Right cardiac atrium (tissue), 5 donors: ENCODE measurements at places on chromosomes 4 and X. TPM values are rescaled to one million over a fixed set of nuclear protein-coding genes. Genes with fewer than 3 reads are reported as not detected.

- DNase-seq = no peak
Measured at GRCh38 chr4:177673985-177674489, 231.8 kb upstream of the AGA start.

- DNase-seq = no peak
Measured at GRCh38 chr4:74516303-74516702, 71.4 kb downstream of the AREG start.

- DNase-seq = no peak
Measured at GRCh38 chrX:2385224-2385623, 115.6 kb downstream of the DHRSX start.

DNA sequence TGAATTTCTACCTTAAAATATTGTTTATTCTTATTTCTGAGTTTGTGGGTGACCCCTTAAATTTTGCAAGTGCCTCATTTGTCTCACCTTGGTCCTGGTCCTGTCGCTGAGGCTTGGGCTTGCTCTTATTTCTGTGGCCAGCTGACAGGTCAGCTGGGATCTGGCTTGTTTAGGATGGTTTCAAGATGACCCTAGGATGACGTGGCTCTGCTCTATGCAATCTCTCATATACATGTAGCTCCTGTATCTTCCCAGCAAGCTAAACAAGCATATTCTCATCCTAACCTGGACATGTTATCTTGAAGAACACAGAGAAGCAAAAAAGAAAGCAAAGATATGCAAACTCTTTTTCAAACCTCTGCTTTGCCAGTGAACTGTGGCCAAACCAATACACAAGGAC lies 158.4 kb downstream of the BANK1 start:
- no peak for DNase-seq

DNA sequence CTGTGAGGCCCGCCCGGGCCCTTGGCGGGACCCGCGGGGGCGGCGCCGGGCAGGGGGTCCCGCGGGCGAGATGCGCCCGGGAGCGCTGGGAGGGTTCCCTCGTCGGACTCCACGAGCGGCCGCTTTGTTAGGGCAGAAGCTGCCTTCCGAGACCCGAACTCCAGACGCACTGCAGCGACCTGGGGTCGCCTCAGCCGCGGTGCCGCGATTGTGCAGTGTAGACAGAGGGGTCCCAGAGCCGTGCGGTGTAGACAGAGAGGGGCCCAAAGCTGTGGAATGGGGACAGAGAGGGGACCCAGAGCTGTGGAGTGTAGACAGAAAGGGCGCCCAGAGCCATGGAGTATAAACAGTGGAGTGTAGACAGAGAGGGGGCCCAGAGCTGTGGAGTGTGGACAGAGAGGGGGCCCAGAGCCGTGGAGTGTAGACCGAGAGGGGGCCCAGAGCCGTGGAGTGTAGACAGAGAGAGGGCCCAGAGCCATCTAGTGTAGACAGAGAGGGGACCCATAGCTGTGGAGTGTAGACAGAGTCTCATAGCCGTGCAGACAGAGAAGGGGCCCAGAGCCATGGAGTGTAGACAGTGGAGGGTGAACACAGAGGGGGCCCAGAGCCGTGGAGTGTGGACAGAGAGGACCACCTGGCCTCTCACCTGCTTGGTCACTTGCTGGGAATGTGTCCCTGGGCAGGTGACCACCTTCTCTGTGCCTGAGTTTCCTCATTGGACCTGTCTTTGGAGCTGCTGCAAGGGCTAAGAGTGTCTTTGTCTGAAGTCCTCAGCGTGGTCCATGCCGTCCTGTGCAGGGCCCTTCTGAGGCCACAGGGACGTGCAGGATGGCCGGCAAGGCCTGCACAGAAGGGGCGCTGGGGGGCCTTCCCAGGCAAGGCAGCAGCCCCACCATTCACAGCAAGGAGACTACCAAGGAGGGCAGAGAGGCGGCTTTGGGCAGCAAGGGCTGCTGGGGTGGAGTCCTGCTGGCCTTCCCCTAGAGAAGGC lies 875 bp downstream of the RGS12 start:
- no peak for DNase-seq

GRCh38 chrX:103879339-103879738 lies 47.3 kb upstream of the RAB9B start:
- no peak for DNase-seq

GRCh38 chr4:96205143-96205936 lies 365.4 kb downstream of the PDHA2 start:
- DNase-seq = no peak

DNA sequence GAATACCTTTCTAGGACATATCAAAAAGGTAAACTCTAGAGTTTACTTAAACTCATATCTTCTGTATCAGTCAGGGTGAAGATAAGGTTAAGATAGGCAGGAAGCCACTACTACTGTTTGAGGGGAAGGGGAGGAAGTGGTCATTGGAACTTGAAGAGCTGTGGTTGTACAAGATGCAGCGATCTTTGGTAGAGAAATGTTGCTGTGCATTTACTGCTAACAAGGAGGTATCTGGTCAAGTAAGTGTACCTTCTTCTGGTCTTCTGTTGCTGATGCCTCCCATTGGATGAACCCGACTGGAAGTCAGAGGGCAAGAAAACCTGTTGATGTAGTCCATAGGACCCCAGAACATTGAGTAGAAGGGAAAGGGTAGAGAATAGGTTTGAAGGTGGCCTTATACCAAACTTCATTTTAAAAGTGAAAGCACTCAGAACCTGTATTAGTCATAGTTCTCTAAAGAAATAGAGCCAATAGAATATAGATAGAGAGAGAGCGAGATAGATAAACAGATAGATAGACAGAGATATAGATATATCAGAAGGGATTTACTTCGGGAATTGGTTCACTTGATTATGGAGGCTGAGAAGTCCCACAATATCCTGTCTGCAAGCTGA lies 47.9 kb upstream of the TSPAN5 start:
- no peak for DNase-seq

- DNase-seq = no peak
Measured at GRCh38 chrX:97401586-97402136, 518.0 kb downstream of the RPA4 start.

DNA sequence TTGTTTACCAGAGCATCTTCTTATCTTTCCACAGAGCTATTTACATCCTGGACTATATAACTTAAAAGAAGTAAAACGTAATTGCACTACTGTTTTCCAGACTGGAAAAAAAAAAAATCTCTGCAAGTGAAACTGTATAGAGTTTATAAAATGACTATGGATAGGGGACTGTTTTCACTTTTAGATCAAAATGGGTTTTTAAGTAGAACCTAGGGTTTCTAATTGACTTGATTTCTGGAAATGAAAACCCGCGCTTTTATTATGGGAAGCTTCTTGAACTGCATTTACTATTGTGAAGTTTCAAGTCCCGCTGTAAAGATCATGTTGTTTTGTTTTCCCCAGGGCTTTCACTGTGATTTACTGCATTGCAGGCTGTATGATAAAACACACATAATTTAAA lies 162.7 kb downstream of the STIM2 start:
- DNase-seq = no peak

DNA sequence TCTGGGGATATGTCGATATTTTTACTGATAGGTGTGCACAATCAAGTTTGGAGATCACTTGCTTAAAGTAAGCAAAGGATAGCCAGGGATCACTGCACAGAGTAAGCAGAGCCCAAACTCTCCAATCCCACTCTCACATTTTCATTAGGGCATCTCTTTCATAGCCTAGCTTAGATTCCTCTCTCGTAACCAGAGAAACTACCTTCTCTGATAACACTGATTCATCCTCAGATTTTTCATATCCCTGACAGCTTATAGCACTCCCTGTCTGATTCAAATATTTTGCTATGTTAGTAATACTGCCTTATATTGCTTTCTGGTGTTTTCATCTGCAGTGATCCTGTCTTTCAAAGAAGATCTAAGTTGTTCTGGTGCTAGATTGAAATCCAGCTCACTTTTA lies 123.7 kb downstream of the CBLL2 start:
- DNase-seq = no peak

DNA sequence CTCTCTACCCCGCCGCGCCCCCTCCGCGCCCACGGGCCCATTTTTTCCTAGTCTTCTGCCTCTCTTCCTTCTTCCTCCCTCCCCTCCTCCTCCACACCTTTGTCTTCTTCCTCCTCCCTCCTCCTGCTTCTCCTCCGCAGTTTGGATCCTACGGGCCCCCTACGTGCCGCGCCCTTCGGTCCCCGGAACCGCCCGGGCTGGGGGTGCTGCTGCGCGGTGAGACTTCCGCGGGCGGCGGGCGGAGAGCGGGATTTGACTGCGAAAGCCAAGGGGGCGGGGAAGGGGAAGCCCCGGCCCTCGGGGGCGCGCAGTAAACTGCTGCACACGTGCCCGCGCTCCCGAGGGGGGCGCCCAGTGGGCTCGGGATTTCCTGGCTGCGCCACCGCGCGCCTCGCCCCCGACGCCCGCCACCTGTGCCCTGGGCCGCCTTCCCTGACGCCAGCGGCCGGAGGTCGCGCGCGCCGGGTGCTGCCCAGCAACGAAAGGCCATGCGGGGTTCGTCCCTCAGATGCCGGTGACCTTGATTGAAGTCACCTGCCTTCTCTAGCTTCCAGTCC lies 3.3 kb upstream of the NKX3-2 start:
- no peak for DNase-seq

- no peak for DNase-seq
Measured at GRCh38 chr4:169220447-169220846, 50.3 kb downstream of the SH3RF1 start.

DDX53 gene
- not detected for total RNA-seq

DNA sequence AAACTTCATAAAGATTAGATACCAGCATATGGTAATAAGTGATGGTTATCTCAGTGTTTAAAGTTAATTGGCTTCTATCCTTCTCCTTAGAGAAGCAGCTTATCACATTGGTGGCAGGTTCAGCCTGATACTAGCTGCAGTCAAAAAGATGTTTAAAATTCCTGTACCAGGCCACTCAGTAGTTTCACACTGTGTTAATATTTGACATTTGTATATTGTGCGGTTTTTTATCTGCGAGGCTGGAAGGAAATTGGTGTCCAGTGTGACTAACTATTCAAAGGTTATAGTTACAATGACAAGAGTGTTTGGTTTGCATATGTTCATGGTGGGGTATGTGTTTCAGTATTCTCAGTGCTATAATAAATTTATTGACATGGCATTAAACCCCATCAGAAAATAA lies 27.5 kb upstream of the TBC1D8B start:
- DNase-seq = no peak

GRCh38 chrX:118459494-118459893 lies 36.1 kb upstream of the DOCK11 start:
- no peak for DNase-seq

- DNase-seq = no peak
Measured at GRCh38 chrX:67351411-67351810, 192.4 kb upstream of the AR start.

TCEAL3 gene
- total RNA-seq = 42.7 TPM

- peak; percentile 58 for DNase-seq
Measured at GRCh38 chr4:80197601-80198440, 518 bp downstream of the PRDM8 start.

DNA sequence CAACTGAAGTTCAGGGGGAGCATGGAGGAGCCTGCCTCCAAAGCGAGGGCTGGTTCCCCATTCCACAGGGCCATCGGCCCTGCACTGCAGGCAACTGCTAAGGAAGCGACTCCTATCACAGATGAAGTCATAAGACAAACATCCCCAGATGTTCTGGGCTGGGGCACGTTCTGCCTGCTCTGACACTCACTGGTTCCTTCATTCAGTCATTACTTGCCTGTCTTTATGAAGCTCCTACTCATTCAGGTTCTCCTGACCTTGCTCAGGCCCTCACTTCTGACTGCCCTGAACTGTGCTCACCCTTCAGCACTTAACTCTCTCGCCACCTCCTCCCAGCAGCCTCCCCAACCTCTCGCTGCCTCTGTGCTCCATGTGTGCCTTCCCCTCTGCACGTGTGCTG lies 2.5 kb upstream of the SLC2A9 start:
- no peak for DNase-seq

S100G gene
- not detected for total RNA-seq

DNA sequence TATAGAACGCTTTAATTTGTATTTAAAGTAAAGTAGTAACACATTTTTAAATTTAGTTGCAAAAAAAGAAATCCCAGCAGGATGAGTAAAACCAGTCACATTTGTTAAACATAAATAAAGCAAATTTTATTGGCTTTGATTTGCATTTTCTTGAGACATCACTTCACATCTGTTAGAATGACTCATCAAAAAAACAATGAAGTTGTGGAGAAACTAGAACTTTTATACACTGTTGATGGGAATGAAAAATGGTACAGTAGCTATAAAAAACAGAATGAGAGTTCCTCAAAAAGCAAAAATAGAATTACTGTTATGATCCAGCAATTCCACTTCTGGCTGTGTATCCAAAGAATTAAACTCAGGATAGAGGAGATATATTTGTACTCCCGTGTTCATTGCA lies 454.0 kb upstream of the KLHL4 start:
- DNase-seq = no peak

GRCh38 chrX:121307449-121307848 lies 260.0 kb downstream of the GLUD2 start:
- DNase-seq = no peak

DNA sequence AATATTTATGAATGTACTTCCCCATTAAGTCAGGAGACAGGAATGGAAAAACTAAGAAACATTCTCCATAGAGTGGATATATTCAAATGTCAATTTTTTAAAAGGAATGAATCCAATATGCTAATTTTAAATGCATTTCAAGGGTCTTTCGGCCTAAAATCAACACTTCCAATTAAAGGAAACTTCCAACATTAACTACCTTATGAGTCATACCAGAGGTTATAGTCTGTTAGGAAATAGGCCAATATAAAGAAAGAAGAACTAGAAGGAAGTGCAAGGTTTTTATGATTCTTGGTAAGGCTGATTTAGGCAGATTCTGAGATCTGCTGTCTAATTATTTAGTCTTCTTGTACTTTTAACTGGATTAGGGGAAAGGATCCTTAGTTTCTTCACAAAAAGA lies 260.1 kb upstream of the EDNRA start:
- DNase-seq = no peak

GRCh38 chr4:74132944-74133343 lies 25.0 kb upstream of the MTHFD2L start:
- DNase-seq = no peak

SMIM10L2A gene
- total RNA-seq = 5.4 TPM

GRCh38 chr4:12138488-12138887 lies 709.8 kb upstream of the HS3ST1 start:
- no peak for DNase-seq

TECRL gene
- total RNA-seq = 824 TPM

DNA sequence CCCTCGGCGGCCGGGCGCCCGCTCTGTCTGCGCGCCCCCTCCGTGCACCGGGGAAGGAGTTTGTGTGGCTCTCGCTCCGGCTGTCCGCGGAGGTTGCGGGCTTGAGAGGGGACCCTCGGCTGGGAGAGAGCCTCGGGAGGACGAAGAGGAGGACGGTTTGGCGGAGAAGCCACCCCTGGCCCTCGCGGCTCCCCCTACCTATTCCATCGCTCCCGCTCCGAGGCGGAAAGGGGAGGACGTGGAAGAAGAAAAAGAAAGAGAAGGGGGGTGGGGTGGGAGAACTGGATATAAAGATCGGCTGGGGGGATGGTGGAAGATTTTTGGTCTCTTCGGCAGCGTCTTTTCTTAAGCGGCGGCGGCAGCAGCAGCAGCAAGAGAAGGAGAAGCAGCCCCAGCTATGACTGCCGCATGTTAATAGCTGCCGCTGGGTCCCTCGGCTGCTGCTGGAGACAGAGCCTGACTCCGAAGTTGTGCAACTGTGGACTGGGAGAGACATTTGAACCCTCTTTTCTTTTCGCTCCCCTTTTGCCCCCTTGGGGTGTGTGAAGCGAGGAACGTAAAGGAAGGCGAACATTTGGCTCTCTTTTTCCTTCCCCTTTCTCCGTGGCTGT lies 895 bp downstream of the ADGRL3 start:
- DNase-seq = peak; percentile 44
